ENCODE measurements at places on chromosomes 6 and 20. TPM values are rescaled to one million over a fixed set of nuclear protein-coding genes. Genes with fewer than 3 reads are reported as not detected.

The RBPJL gene
- 0.22 TPM for total RNA-seq

- no peak for DNase-seq
Measured at GRCh38 chr6:25558155-25558817, 93.7 kb upstream of the SCGN start.

The SPATS1 gene
- not detected for total RNA-seq

DNA sequence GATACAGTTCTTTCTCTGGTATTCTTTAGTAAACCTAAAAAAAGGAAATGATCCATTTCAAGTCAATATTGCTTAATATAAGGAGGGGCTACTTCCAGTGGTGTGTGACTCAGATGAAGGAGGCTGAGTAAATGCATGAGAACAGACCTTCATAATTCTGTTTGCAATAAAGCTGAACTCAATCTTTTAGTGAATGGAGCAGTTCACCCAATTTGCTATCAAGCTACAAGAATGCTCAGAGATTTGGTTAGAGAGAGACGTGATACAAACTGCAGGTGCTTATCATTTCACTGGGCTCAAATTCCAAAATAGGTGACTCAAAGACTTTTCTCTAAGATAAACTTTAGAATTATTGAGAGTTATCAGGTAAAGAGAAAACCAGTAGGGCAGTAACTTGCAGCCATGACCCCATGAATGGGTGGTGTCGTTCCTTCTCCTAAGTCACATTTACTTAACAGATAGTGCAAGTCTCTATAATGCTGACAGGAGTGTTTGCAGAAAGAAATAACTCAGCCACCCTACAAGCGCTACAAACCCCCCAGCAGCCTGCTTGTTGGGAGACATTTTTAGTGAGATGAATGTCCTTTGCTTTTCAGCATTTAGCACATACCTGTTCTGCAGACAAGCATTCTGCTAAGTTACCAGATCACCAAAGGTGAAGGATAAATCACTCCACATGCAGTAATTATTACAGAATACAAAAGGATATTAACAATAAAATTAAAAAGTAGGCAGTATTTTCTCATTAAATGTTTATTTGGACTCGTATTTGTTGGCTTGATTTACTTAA, 16.4 kb upstream of the BLOC1S5 start:
- DNase-seq, result no peak

GRCh38 chr6:27940766-27941165, 16.3 kb upstream of the OR2B6 start:
- DNase-seq, result no peak

The SFT2D1 gene
- 13.7 TPM for total RNA-seq

The RCAN2 gene
- 69.5 TPM for total RNA-seq

GRCh38 chr6:139549561-139550070, 175.2 kb upstream of the CITED2 start:
- no peak for DNase-seq

DNA sequence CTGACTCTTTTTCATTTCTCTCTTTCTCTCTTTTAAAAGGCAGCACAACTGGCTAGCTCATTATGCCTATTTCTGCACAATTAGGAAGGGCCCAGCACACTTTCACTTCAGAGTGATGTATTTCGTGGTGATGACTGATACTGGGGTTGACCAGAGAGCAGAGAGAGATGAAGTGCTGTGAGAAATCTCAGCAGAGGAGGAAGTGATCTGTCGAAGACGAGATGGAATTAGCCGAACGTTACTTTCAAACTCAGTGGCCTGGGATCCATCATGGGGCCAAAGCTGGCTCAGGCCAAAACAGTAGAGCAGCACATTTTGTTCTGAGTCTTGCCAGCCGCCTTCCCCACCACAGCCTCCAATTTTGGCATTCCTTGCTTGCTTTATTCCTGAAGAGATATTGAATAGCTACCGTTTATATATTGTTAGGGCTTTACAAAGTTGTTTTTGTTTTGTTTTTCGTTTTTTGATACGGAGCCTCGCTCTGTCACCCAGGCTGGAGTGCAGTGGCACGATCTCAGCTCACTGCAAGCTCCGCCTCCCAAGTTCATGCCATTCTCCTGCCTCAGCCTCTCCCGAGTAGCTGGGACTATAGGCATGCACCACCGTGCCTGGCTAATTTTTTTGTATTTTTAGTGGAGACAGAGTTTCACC, 213.2 kb upstream of the ECI2 start:
- DNase-seq, result no peak

The SLC32A1 gene
- total RNA-seq, result not detected

DNA sequence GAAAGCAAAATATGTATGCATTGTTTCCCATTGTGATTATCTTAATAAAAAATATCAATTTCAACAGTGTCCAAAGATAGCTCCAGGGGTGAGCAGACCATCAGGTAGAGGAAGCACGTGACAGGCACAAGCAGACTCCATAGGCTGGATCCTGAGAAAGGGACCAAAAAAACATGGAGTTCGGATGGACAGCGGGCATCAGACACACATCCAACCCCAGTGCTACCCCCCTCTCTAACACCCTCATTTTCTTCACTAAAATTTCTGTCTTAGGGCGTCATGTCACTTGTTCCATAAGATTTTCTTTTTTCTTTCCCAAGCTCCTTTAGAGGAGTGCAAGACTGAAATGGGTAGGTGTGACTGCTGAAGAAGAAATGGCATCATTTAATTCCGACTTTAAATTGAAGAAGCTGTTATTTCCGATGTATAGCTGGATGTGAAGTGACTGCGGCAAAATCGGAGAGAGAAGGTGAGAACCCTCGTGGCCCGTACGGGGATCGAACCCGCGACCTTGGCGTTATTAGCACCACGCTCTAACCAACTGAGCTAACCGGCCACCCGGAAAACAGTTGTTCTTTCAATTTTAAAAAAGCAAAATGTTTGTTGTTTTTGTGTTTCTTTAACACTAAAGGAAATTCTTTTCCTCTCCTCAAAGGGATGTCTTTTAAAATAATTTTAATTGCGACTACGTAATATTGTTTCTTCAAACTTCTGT, 10.3 kb upstream of the PRSS16 start:
- DNase-seq, result no peak

GRCh38 chr20:43458422-43458924, 777 bp downstream of the SRSF6 start:
- DNase-seq, result no peak

The RAMACL gene
- 1.3 TPM for total RNA-seq

The SLC17A1 gene
- total RNA-seq, result not detected

DNA sequence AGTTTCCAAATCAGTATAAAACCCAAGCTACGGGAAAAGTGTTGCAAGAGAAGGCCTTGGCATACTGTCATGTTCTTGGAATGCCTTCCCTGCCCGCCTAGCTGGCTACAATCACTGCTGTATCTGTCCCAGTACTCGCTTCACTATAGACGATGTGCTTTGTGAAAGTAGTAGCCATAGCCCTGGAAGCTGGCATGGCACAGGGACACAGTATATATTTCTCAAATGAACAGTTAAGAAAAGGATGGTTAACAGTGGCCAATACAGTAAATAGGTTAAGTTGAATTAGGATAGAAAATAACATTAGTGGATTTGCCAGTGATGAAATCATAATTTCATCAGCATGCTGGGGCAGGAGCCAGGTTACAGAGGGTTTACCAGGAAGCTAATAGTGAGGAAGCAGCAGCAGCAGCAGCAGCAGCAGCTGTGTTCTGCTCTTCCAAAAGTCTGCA, 499.3 kb downstream of the CDKAL1 start:
- peak; percentile 42 for DNase-seq
